ENCODE measurements at places on chromosomes 16 and 17.

- DNase-seq: no peak
These were observed 7.7 kb upstream of the KCNH6 start for GRCh38 chr17:63515426-63515825.

- DNase-seq: no peak
These were observed 281.4 kb downstream of the BCAS3 start for GRCh38 chr17:60959011-60959410.

DNA sequence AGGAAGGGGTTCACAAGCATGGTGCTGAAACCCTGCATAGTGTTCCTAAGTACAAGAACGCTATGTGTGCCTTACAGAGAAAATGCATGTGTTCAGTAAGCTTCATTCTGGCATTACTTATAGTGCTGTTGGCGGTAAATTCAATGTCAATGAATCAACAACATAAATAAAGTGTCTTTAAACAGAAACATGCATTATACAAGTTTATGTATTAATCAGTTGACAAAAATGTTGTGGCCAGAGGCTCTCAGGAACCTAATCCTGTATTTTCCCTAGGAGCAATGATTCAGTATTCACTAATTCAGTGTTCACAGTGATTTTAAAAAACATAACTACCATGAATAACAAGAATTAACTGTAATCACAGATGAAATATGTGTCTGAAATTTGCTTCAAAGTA, 47.1 kb upstream of the MYOCD start:
- no peak for DNase-seq

- DNase-seq: peak; percentile 66
These were observed 17.0 kb downstream of the GJD3 start for GRCh38 chr17:40347319-40348135.

- DNase-seq: peak; percentile 69
These were observed 13.8 kb upstream of the KRTAP9-2 start for GRCh38 chr17:41212524-41213169.

- DNase-seq: no peak
These were observed 440.6 kb upstream of the DYNLRB2 start for GRCh38 chr16:80100186-80100585.

GRCh38 chr17:12983991-12984884, 33.6 kb downstream of the ELAC2 start:
- peak; percentile 98 for DNase-seq

- peak; percentile 99 for DNase-seq
These were observed 20.5 kb downstream of the CDC42EP4 start for GRCh38 chr17:73291260-73291801.

DNA sequence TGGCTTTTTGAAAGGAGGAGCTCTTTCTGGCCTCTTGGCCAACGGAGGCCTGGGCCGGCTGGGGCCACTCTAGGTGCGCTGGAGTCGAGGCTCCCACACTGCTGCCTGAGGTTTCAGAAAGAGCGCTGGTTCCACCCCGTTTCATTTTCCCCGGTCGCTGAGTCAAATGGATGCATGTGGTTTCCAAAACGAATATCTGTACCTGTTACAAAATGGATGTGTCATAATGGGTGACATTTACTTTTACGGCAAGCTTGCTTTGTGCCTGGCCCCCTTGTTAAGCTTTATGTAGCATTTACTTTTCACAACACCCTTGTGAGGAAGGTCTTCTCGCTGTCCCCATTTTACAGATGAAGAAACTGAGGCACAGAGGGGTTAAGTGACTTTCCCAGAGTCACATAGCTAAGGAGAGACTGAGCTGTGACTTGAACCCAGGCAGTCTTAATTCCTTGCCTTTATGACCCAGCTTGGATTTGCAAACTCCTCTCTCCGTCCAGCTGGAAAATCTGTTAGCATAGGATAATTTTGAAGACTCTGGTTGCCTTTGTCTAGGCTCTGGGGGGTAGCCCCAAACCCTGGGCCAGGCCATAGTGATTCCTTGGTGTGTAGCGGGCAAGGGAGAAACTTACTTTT, 10.6 kb downstream of the KSR1 start:
- no peak for DNase-seq

GRCh38 chr16:65876624-65877023, 489.9 kb upstream of the CDH5 start:
- DNase-seq: peak; percentile 18

DNA sequence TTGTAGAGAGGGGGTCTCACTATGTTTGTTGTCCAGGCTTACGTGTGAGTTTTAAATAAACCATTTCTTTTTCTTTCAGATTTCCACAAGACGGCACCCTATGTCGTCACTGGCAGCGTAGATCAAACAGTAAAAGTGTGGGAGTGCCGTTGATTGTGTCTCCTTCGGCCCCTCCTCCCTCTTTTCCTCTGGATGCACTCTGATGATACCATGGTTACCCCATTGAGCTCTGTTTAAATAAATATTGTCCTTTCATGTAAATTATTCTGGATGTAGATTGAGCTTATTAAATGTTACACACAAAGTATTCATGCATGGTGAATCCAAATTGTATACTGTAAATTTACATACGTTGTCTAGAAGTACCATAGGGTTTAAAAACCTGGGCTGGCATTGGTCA, 29.9 kb downstream of the CLUH start:
- no peak for DNase-seq

GRCh38 chr17:13545941-13546340, 55.8 kb downstream of the HS3ST3A1 start:
- no peak for DNase-seq

DNA sequence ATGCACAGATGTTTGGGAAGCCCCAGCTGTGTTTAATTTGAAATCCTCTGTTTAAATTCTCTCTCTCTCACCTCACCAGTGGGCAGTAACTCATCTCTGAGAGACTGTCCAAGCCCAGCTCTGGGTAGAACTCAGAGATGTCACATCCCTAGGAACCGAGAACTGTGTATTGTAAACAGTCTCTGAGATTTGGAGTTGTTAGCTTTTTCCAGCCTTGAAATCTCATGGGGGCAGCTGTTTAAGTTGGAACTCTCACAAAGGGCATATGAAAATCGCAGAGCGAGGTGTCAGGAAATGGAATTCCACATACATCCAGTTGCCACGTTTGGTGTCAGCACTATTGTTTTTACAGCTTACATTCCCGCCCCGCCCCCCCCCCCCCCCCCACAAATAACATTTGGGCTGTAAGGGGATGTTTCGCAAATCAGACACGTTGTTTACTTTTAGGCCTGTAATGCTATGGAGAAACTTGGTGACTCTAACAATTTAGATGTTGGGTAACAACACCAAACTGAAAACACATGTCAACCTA, 34.3 kb downstream of the VPS35L start:
- no peak for DNase-seq

- DNase-seq: no peak
These were observed 128.5 kb upstream of the HS3ST2 start for GRCh38 chr16:22685459-22685830.

DNA sequence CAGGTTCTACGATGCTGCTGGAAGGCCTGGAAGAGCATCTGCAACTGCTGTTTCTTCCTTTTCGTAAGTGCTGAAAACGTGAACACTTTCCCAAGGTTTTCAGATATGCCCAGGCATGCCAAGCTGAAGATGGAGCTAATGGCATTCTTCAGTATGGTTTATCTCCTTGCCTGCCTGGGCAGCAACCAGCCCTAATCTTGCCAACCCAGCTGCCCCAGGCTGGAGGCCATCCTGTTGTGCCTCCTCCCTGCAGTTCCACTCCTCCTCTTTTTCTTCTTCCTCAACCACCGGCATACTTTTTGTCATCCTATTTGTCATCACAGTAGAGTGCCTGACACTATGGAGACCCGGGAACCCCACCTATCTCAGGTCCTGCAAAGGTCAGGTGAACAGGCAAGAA, 1849.3 kb downstream of the TP53TG3F start:
- no peak for DNase-seq

- DNase-seq: no peak
These were observed 25.7 kb downstream of the PHKB start for GRCh38 chr16:47486856-47487255.

DNA sequence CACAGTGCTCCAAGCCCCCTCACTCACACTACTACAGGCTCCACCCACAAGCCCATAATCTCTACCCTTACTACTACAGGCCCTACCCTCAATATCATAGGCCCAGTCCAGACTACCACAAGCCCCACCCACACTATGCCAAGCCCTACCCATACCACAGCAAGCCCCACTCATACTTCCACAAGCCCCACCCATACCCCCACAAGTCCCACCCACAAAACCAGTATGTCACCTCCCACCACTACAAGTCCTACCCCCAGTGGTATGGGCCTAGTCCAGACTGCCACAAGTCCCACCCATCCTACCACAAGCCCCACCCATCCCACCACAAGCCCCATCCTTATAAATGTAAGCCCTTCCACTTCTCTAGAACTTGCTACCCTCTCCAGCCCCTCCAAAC, 13.8 kb downstream of the RIPOR1 start:
- peak; percentile 48 for DNase-seq

GRCh38 chr17:8662076-8662831, 31.7 kb upstream of the MYH10 start:
- no peak for DNase-seq

DNA sequence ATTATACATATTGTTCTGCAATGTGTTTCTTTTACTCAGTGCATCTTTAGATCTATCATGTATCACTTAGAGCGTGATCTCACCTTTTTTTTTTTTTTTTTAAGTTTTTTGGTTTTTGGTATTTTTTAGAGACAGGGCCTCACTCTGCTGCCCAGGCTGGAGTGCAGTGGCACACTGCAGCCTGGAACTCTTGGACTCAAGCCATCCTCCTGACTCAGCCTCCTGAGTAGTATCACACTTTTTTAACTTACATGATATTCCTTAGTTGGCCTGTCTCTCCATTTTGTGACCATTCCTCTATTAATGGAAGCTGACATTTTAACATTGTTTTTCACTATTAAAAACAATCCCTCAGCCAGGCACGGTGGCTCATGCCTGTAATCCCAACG, 4.7 kb upstream of the MPO start:
- DNase-seq: peak; percentile 61

DNA sequence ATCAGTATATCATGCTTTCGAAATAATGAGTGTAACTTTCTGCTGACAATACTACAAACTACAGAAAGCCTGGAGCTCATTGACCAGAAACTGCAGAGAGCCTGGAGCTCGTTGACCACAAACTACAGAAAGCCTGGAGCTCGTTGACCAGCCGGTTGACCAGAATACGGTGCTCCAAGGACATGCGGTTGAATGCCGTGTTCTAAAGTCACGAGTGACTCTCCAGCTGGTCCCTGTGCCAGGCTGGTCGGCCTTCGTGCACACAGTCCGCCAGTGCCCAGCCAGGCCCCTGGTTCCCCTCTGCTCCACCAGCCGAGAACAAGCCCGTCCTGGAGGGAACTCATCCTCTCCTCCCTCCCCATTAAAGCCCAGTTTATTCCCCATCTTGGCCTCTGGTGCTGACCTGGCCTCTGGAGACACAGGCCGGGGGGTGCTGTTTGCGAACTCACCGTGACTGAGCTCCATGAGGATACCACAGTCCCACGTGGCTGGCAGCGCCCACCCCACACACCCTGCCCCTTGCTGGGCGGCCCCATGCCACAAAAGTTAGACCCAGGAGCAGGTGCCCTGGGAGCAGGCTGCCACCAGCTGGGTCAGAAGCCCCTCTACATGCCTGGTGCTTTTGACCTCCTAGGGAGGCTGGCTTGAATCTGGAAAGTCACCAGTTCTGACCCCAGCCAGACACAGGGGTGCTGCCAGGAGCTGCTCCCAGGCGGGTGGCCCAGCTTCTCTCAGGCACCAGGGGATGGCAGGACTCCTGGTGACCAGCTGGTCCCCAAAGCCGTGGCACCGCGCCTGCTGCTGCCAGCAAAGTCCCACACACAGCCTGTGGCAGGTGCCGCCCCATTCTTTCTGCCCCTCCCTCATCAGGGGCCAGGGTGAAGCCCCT, 15.5 kb upstream of the CDH15 start:
- DNase-seq: no peak

- no peak for DNase-seq
These were observed 135.2 kb downstream of the RPTOR start for GRCh38 chr17:80679816-80680215.

- DNase-seq: no peak
These were observed 26.4 kb downstream of the CASKIN2 start for GRCh38 chr17:75488693-75489510.

- peak; percentile 80 for DNase-seq
These were observed 716 bp downstream of the TK1 start for GRCh38 chr17:78185981-78186691.

DNA sequence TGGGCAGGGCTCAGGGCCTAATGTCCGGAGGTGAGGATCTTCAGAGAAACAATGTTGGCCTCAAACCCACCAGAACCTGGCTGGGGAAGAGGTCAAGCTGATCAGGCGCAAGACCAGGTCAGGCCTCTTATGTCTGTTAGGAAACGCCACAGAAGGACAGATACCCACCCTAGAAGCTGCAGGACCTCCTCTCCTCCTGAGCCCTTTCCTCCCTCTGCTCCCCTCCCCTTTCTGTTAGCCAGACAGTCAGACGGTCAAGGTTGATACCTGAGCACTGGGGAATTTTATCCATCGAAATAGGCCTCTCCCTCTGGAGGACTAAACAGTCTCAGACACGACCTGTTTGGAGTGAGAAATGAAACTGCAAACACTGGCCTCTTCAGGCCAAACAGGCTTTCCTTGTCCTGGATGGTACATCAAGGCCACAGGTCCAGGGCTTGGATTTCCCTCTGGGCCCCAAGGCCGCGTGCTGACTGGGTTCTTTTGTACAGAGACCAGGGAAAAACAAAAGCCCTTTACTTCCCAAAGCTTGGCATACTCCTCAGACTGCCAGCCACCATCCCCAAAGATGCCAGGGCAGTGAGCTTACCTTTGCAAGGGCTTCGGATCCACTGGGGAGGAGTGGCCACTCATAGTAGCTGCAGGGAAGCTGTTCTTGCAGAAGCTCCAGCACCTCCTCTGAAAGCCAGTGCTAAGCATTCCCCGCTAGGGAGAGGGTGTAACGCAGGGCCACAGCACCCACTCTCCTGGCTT, 135.8 kb downstream of the CCDC182 start:
- no peak for DNase-seq

DNA sequence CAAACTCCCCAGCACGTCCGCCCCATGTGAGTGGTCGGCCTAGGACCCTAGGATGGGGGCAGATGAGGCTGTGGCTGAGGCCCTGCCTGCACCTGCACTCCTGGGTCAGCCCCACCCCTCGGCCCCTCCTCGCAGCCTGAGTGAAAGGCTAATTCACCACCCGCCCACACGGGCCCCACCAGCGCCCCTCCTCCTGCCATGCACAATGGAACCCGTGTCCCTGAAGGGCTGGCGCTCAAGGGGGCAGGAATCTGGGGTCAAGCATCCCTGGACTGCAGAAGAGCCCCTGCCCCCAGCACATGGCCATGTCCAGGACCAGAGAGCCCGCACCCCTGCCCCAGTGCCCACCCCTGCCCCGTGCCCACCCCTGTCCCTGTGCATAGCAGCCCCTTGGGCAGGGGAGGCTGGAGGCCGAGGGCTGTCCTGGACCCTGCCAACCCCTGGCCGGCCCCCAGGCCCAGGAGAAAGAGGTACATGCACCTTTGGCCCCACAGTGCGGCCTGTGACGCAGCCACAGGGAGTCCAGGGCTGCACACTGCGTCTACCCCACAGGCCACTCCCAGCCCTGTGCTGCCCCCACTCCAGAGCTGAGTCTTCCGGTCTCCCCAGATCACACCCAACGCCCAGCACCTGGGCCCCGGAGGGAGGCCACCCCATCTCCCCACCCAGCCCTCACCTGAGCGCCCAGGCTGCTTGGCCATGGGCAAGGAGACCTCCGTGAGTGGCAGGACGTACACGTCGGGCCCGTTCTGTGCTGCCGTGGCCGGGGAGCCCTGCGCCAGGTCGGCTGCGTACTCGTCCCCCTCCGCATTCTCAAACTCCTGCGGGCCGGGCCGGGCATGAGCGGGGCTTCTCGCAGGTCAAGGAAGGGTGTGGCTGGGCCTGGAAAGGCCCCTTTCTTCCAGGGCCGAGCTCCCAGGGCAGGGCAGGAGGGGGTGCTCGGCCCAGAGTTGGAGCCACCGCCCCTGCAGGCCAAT, 34.6 kb upstream of the PVALEF start:
- DNase-seq: no peak

- DNase-seq: no peak
These were observed 3.4 kb upstream of the MTSS2 start for GRCh38 chr16:70689035-70689969.
